Type B pancreatic cell (in vitro differentiated cells): ENCODE measurements at places on chromosomes 7 and 10. TPM values are rescaled to one million over a fixed set of nuclear protein-coding genes. Genes with fewer than 3 reads are reported as not detected.

The HECW1 gene
- total RNA-seq = 0.90 and 1.4 TPM in 2 replicates

The STRA8 gene
- total RNA-seq = not detected in 2 replicates

The RHOBTB1 gene
- total RNA-seq = 25.0 and 26.4 TPM in 2 replicates

The IDI2 gene
- not detected in 2 replicates for total RNA-seq

The NPC1L1 gene
- 8.8 and 11.0 TPM in 2 replicates for total RNA-seq

The ZNF365 gene
- 0.38 and 0.63 TPM in 2 replicates for total RNA-seq

The POMZP3 gene
- total RNA-seq = 8.9 and 10.5 TPM in 2 replicates

The MKX gene
- 0.29 and 0.36 TPM in 2 replicates for total RNA-seq

The CFAP70 gene
- total RNA-seq = 4.9 and 9.7 TPM in 2 replicates

The COL17A1 gene
- total RNA-seq = 14.5 and 94.1 TPM in 2 replicates

The AEBP1 gene
- total RNA-seq = 5.0 and 64.1 TPM in 2 replicates

The AVPI1 gene
- 7.8 and 16.2 TPM in 2 replicates for total RNA-seq

The SHLD2 gene
- 20.3 and 24.9 TPM in 2 replicates for total RNA-seq

The MCM10 gene
- 12.2 and 31.7 TPM in 2 replicates for total RNA-seq

The BLVRA gene
- 8.6 and 19.3 TPM in 2 replicates for total RNA-seq

The CBLL1 gene
- total RNA-seq = 25.0 and 28.3 TPM in 2 replicates

The ACTL6B gene
- 1.8 and 2.4 TPM in 2 replicates for total RNA-seq

The IL15RA gene
- total RNA-seq = 1.4 and 3.7 TPM in 2 replicates

The PKD2L1 gene
- 0.26 TPM in 1 of 2 replicates, not detected in the other for total RNA-seq

The LIPJ gene
- 0.12 and 0.29 TPM in 2 replicates for total RNA-seq

The CREB3L2 gene
- total RNA-seq = 85.8 and 173 TPM in 2 replicates

The FOXP2 gene
- total RNA-seq = 3.4 and 24.0 TPM in 2 replicates

The LRMDA gene
- 0.62 and 2.0 TPM in 2 replicates for total RNA-seq

The UPF2 gene
- total RNA-seq = 21.8 and 25.8 TPM in 2 replicates

The RAPGEF5 gene
- total RNA-seq = 11.7 and 13.3 TPM in 2 replicates

The DENND2A gene
- 6.2 and 25.4 TPM in 2 replicates for total RNA-seq
